CD8-positive, alpha-beta memory T cell (primary cell): ENCODE measurements at places on chromosomes 3 and 15. TPM values are rescaled to one million over a fixed set of nuclear protein-coding genes. Genes with fewer than 3 reads are reported as not detected.
A peak's percentile ranks its signal among the peaks of the same experiment; 100 is the strongest.

TMEM207 gene
- not detected for total RNA-seq

DUOX2 gene
- total RNA-seq = not detected

TMEM108 gene
- not detected for total RNA-seq

ITGB5 gene
- 2.0 TPM for total RNA-seq

ARL8B gene
- total RNA-seq = 64.5 TPM

ZNF662 gene
- 1.5 TPM for total RNA-seq

RNU5B-1 gene
- not detected for total RNA-seq

SLCO2A1 gene
- not detected for total RNA-seq

APBA2 gene
- total RNA-seq = 18.0 TPM

NEK11 gene
- total RNA-seq = 2.8 TPM

DNA sequence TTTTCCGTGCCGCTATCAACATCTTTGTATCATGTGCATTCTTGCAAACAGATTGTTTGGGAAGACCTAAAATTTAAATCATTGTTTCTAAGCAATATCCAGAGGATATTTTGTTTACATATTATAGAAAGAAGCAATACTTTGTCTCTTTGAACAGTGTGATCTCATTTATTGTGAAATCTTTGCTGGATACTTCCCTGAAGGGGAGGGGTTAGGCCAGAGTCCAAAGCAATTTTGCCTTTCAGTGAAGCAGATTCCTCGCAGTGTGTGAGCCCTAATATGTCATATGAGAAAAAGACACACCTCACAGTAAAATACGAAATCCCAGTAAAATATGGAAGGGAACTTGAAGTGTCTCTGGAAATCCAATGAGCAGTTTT lies 158.7 kb upstream of the SLCO3A1 start:
- H3K27ac ChIP-seq = no peak overlapping the region
- H3K4me1 ChIP-seq = no peaks in the 10 kb centered on the region
- H3K36me3 ChIP-seq = no peaks in the 10 kb centered on the region
- no peak overlapping the region for H3K4me3 ChIP-seq
- no peak for DNase-seq
- H3K27me3 ChIP-seq = no peaks in the 10 kb centered on the region

DNA sequence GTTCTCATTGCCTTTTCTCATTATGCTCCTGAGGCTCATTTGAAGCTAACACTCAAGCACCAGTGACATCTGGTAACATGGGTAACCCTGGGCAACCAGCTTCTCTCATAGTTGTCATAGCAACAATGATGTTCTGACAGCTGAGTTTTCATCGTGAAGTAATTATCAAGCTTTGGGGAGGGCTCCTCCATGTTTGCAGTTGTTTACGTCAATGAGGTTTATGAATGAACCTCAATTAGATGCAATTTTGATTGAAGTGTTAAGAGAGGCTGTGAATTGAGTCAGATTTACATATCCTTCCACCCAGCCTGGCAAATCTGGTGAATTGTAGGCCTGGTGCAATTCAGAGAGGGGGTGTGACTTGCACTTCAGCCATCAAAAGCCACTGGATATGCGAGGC lies 119.3 kb upstream of the CHD2 start:
- H3K27me3 ChIP-seq = no peaks in the 10 kb centered on the region
- no peak overlapping the region for H3K27ac ChIP-seq
- DNase-seq = no peak
- H3K4me1 ChIP-seq = no peaks in the 10 kb centered on the region
- H3K4me3 ChIP-seq = no peak overlapping the region

- H3K36me3 ChIP-seq = no peaks in the 10 kb centered on the region
- no peaks in the 10 kb centered on the region for H3K27me3 ChIP-seq
- H3K27ac ChIP-seq = no peak overlapping the region
- no peak for DNase-seq
- no peaks in the 10 kb centered on the region for H3K4me1 ChIP-seq
Observed at GRCh38 chr15:77535845-77536244, 96.9 kb downstream of the LINGO1 start.

DNA sequence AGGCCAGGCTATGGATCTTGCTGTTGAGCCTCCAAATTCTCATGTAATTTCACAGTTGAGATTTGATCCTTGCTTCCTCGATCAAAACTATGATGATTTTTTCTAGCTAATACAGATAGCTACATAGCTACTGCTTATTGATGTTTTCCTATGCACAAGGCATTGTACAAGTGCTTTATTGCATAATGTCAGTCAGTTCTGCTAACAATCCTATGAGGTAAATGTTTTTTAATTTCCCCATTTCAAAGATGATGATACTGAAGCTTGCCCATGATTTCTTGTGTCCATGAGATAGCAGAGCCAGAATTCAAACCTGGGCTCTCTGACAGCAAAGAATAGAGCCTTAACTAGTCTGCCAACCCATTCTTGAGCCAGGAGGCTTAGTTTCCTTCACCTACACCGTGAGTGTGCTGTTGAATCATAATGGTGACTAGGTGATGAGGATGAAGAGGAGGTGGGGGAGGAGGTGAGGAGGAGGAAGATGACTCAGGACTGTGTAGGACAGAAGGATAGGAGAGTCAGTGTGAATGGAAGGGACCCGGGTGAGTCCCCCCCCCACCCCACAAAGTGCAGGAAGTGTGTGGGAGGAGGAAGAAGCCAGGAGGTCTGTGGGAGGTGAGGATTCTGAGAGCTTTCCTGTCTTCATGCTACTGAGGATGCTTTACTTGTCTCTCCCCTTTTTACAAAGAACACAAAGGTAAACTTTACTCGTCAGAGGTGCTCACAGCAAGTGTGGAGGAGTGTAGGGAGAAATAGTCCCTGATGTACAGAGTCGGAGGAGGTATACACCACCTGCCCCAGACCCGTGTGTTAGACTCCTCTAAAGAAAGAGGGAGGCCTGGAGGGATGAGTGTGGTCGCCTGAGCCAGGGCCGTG lies 3.6 kb downstream of the TAGLN3 start:
- H3K27me3 ChIP-seq = no peaks in the 10 kb centered on the region
- peaks cover 15% of the 10 kb centered on the region for H3K4me1 ChIP-seq
- H3K27ac ChIP-seq = no peak overlapping the region
- DNase-seq = no peak
- no peak overlapping the region for H3K4me3 ChIP-seq

DNA sequence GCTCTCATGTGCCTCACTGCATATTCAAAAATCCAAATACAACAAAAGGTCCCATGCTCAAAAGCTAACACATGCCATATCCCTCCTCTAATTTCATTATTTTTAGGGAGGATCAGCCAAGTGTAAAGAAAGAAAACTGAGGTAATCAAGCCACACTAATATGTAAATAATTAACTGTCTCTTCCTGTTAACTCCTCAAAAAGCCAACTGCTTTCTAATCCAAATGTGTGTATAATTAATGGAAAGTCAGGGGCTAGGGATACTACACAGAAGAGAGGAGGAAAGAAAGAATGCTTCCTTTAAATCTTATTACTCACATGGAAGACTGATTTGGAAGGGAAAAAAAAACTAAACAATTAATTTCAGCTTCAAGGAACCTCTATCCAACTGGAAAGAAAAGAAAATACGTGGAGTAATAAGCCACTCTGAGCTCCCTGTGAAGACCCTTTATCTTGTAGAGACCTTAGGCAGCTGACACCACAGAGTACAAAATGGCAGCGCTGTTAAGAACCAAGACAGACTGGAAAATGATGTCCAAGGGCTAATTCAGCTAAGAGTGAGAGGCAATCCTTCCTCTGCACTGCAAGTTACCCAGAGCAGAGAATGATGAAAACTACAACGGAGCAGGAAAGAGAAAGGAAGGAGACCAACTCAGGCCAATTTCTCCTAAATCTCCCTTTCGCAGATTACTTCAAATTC lies 56.8 kb downstream of the ZNF148 start:
- DNase-seq = no peak
- H3K27me3 ChIP-seq = no peaks in the 10 kb centered on the region
- no peaks in the 10 kb centered on the region for H3K4me1 ChIP-seq

DNA sequence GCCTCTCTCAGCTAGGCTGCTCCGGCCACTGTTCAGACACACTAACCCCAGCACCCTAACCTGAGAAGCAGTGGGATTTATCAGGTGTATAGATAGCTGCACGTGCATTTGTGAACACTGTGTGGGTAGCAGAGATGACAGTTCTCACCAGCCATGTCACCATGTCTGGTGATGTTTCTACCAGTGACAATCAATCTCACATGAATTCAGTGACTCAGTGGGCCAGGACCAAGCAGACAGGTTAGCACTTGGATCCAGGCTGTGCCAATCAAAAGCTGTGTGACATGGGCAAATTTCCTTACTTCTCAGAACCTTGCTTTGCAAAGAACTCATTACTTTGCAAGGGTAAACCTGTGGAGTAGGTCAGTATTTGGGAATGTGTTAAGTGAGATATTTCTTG lies 65.3 kb upstream of the GATM start:
- no peaks in the 10 kb centered on the region for H3K4me1 ChIP-seq
- H3K27ac ChIP-seq = no peak overlapping the region
- no peak for DNase-seq
- H3K36me3 ChIP-seq = no peaks in the 10 kb centered on the region
- no peak overlapping the region for H3K4me3 ChIP-seq

DNA sequence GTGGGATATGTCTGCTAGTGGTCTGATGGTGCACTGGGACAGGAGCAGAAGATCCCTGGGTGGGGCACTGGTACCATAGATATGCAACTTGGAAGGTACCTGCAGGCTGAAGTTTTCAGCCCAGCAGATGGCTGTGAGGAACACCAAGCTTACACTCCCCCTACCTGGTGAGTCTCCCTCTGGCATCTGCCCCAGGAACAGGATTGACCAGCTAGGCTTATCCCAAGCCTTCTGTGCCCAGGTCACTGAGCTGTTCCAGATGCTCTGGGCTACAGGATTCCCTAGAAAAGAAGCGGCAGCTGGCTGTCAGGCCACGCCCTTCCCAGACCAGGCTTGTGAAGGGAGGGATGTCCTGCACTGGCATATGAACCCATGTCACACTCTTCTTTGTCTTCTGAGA lies 1130.0 kb downstream of the NAALADL2 start:
- no peak overlapping the region for H3K4me3 ChIP-seq
- no peaks in the 10 kb centered on the region for H3K36me3 ChIP-seq
- no peak for DNase-seq
- no peaks in the 10 kb centered on the region for H3K27me3 ChIP-seq
- H3K4me1 ChIP-seq = no peaks in the 10 kb centered on the region

DNA sequence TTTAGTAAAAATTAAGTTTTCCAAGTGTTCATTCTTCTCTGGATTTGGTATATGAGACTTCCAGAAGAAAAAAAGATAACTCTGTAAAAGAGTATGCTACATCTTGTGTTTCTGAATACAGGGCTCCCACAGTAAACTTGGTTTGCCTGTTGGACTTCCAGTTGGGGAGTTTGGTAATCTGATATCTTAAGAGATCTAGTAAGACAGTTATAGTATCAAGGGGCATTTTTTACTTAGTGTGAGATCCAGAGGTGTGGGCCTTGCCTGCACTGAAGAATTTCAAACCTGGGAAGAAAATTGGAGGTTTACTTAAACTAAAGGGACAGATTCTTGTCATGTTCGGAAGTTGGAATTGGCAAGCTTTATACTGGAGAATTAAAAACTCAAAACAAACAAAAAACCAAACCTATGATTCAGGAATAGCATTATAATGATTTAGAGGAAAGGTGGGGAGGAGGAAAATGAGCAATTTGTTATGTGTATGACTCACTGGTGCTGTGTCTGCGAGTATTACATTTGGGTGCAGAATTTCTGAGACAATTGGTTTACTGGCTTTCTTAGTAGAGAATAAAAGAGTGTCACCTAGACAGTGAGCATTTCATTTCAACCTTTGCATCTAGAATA lies 58.9 kb upstream of the ULK4 start:
- H3K36me3 ChIP-seq = no peaks in the 10 kb centered on the region
- H3K4me1 ChIP-seq = peaks cover 23% of the 10 kb centered on the region
- H3K27me3 ChIP-seq = no peaks in the 10 kb centered on the region
- H3K27ac ChIP-seq = no peak overlapping the region
- H3K4me3 ChIP-seq = no peak overlapping the region
- no peak for DNase-seq

- no peak for DNase-seq
- no peaks in the 10 kb centered on the region for H3K36me3 ChIP-seq
- no peaks in the 10 kb centered on the region for H3K4me1 ChIP-seq
- H3K27ac ChIP-seq = no peak overlapping the region
Observed at GRCh38 chr15:33982516-33982915, 14.2 kb downstream of the CHRM5 start.

GRCh38 chr3:66211779-66212178 lies 9.0 kb upstream of the SLC25A26 start:
- no peaks in the 10 kb centered on the region for H3K27me3 ChIP-seq
- H3K4me1 ChIP-seq = no peaks in the 10 kb centered on the region
- H3K36me3 ChIP-seq = no peaks in the 10 kb centered on the region
- no peak for DNase-seq

- H3K27me3 ChIP-seq = no peaks in the 10 kb centered on the region
- H3K4me3 ChIP-seq = no peak overlapping the region
- no peak for DNase-seq
Observed at GRCh38 chr15:61195116-61196002, 33.7 kb downstream of the RORA start.

GRCh38 chr3:43023746-43024145 lies 44.6 kb downstream of the GASK1A start:
- no peaks in the 10 kb centered on the region for H3K36me3 ChIP-seq
- DNase-seq = no peak
- H3K4me1 ChIP-seq = peaks cover 74% of the 10 kb centered on the region
- H3K27me3 ChIP-seq = no peaks in the 10 kb centered on the region
- no peak overlapping the region for H3K27ac ChIP-seq
- H3K4me3 ChIP-seq = peak overlapping the region; percentile 9

GRCh38 chr3:120928991-120929390 lies 21.0 kb downstream of the STXBP5L start:
- H3K4me1 ChIP-seq = no peaks in the 10 kb centered on the region
- H3K27me3 ChIP-seq = no peaks in the 10 kb centered on the region
- DNase-seq = no peak
- H3K36me3 ChIP-seq = no peaks in the 10 kb centered on the region
- H3K4me3 ChIP-seq = no peak overlapping the region

GRCh38 chr15:78672285-78673014 lies 31.4 kb upstream of the CHRNB4 start:
- H3K4me1 ChIP-seq = no peaks in the 10 kb centered on the region
- DNase-seq = no peak
- no peaks in the 10 kb centered on the region for H3K36me3 ChIP-seq
- no peaks in the 10 kb centered on the region for H3K27me3 ChIP-seq

DNA sequence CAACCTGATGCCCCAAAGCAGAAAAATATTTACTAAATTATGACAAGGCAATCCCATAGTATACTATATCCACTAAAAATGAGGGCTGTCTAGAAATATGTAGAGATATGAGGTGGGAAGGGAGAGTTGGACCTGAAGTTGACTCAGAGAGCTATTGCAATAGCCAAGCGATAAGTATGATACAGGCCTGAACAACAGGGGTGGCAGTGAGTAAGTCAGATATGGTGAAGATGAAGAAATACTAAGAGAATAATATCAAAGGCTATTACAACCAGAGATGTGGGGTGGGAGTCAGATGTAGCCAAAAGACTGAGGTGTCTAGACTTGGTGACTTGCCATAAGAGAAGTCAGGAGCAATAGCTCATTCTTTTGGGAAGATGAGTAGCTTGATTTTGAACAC lies 9.2 kb downstream of the HSPBAP1 start:
- no peak for DNase-seq
- peaks cover 4% of the 10 kb centered on the region for H3K36me3 ChIP-seq
- no peak overlapping the region for H3K4me3 ChIP-seq
- no peaks in the 10 kb centered on the region for H3K27me3 ChIP-seq
- no peaks in the 10 kb centered on the region for H3K4me1 ChIP-seq
- H3K27ac ChIP-seq = no peak overlapping the region
